ENCODE measurements at places on chromosomes 2 and 18.

GRCh38 chr2:169734169-169734847 is 676 bp downstream of the KLHL23 start:
- DNase-seq = no peak

GRCh38 chr2:53127061-53127650 is 640.4 kb upstream of the CHAC2 start:
- DNase-seq = no peak

- DNase-seq = no peak
Measured at GRCh38 chr2:200275295-200276013, 31.0 kb upstream of the SPATS2L start.

- DNase-seq = no peak
Measured at GRCh38 chr18:2138552-2138951, 432.8 kb downstream of the METTL4 start.

DNA sequence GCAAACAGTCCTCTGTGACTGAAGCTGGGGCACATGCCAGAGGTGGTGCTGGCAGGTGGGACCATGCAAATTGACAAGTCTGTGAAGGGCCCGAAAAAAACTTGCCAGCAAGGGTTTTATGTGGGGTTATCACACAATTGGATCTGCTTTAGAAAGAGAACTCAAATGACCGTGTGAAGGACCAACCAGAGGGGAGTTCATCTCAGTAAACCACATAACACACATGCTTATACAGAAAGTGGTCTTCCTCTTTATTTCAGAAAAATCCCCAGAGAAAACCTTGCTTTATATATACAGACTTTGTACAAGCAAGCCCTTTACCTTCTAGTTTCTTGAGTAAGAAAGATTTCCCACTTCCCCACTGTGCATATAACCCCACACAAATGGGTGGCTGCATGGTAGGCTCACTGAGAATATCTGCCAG is 46.7 kb downstream of the KIDINS220 start:
- DNase-seq = no peak

DNA sequence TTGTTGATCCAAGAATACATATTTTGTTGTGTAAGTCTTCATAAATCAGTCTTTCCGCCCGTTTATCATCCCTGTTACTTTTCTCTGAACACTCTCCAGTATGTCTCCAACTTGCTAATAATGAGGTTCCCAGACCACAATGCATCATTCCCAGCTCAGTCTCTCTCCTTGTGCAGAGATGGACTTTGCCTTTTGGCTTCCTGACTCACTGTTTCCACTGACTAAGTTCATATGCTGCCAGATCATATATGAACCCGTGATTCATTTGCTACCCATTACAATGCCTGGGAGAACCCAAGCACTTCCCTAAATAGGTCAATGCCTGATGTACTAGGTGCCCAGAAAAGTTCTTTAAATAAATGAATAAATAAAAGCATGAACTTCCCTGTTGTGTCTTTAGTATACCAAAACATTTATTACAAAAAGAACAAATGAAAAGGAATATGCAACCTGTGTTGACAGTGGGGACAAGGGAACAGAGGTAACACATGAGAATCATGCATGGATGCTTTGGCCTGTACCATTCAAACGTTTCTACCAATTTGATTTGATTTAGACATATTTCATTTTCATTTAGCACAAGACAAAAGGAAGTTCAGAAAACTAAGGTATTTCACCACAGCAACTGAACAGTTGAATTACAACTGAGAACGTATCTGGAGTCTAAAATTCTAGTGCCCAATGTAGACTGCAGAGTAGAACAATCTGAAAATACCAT is 215.4 kb upstream of the HNRNPA3 start:
- no peak for DNase-seq

GRCh38 chr2:3192920-3193319 is 184.7 kb downstream of the EIPR1 start:
- no peak for DNase-seq

DNA sequence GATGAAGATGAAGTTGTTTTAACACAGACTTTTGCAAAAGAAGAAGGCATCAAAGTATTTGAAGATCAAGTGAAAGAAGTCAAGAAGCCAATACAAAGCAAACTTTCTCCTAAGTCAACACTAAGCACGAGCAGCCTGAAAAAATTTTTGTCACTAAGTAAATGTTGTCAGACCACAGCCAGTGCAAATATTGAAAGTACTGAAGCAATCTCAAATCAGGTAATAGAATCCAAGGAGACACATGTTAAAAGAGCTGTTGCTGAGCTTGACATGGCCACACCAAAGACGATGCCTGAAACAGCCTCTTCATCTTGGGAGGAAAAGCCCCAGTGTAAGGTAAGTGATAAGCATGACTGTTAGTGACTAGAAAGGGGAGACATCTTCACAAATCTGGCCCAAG is 75.1 kb downstream of the FSIP2 start:
- DNase-seq = no peak

GRCh38 chr2:109260116-109260855 is 131.3 kb downstream of the SH3RF3 start:
- no peak for DNase-seq

Measured in vagina (tissue), 2 donors.